ENCODE measurements at places on chromosomes 1 and 21.
A peak's percentile ranks its signal among the peaks of the same experiment; 100 is the strongest.

DNA sequence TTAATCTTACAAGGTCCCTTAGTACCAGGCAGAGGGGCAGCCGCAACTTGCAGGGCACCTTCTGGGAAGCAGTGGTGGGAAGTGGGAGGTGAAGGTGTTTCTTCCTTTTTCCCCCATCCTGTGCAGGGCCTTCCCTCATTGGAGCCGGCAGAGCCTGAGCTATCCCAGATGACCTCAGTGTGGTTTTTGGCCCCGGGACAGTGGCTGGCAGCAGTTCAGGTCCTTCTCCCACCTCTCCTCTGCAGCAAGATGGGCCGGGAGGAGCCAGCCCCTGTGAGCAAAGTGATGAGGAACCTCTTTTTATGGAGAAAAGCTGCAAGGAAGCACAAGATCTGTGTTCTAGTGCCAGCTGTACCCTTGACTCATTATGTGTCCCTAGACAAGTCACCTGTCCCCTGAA, 6.8 kb downstream of the PFKFB2 start:
- no peak for DNase-seq

DNA sequence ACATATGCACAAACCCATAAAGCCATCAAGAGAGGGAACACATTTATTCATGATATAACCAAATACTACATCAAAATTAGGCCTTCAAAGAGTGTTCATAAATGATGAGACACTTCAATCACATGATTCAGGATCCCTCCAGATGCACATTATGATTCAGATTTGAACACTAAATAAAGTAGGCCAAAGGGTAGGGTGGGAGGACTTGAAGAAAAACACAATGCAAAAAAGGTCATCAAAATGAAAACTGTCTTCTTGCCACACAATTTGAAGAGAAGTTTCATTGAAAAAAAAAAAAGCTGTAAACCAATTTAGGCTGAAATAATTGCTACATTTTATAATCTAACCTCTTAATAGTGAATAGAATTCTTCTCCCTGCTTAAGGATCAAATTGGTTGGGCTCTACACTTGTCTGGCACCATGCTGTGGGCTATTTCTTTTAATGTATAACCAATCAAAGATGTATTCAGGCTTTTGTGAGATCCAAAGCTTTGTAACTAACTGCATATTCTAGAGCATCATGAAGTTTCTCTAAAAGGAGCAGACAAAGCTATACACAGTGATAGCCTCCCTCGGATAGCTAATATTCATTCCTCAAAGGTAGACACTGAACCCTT, 58.1 kb downstream of the ZSWIM5 start:
- no peak for DNase-seq

GRCh38 chr21:33041981-33042380, 16.2 kb downstream of the OLIG2 start:
- no peak for DNase-seq

- DNase-seq = peak; percentile 63
Measured at GRCh38 chr1:198678901-198679329, 40.1 kb downstream of the PTPRC start.

DNA sequence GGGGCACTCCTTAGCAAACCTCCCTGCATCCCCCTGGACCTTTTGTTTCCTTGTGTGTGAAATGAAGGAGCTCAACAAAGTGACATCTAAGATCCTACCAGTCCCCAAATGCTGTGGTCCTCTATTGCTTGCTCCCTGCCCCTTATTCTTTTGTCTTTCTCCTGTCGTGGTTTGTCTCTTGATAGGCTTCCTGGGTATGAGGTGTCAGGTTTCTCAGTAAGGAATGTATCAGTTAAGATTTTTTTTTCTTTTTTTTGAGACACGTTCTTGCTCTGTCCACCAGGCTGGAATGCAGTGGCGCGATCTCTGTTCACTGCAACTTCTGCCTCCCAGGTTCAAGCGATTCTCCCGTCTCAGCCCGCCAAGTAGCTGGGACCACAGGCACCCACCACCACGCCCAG, 16.8 kb downstream of the CNIH3 start:
- no peak for DNase-seq

- DNase-seq = no peak
Measured at GRCh38 chr1:25550683-25551310, 7.4 kb downstream of the LDLRAP1 start.

GRCh38 chr1:117336088-117336817, 31.0 kb upstream of the MAN1A2 start:
- no peak for DNase-seq

GRCh38 chr1:8821084-8821483, 3.6 kb upstream of the RERE start:
- no peak for DNase-seq

- no peak for DNase-seq
Measured at GRCh38 chr1:43296207-43296606, 4.6 kb upstream of the TIE1 start.

DNA sequence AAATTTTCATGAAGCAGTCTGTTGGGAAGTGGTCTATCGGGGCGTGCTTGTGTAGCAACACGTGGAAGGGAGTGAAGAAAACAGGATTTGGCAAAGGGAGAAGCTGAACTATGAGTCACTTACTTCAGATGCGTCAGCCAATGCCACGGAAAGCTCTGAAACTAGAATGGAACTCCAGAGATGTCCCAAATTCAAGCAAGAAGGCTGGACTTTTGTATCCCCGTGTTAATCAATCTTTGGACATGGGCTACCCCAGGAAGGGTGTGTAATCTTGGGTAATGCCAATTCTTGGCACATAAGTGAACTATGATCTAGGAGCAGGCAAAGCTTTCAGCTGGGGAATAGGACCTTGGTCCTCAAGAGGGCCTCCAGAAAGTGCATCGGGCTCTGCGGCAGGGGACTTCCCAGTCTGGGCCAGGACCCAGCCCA, 102.6 kb downstream of the ADSS2 start:
- no peak for DNase-seq

DNA sequence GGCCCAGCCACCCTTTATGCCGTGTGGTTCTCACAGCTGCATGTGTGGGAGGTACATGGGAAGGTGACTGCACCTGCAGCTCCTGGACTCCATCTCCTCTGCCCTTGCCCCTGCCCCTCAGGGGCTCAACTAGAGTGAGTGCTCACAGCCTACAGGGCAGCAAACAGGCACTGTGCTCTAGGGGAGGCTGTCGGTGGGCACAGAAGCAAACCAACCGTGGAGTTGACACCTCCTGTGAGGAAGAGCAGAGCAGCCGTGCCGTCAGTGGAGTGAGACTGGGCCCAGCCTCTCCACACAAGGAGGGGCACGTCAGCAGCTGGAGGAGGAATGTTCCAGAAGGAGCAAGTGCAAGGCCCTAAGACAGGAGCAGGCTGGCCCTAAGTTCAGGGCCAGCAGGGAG, 32.7 kb downstream of the BMP8A start:
- DNase-seq = no peak

DNA sequence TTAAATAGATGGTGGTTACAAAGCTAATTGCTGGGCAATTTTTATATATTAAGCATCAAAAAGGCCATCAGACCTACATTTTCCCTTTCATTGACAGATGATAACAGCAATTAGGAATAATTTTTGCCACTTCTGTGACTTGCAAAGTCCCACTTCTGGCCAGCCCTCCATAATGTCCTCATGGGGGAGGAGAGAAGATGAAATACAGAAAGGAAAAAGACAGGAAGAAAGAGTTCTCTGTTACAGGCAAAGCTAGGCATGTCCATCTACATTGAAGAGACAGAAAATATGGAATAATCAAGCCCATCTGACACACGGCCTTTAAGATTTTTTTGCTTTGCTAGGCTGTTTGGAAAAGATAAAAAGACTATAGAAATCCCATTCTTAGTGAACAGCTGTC, 108.0 kb downstream of the ENAH start:
- no peak for DNase-seq

- peak; percentile 55 for DNase-seq
Measured at GRCh38 chr1:109112056-109112651, 1.8 kb upstream of the ELAPOR1 start.

DNA sequence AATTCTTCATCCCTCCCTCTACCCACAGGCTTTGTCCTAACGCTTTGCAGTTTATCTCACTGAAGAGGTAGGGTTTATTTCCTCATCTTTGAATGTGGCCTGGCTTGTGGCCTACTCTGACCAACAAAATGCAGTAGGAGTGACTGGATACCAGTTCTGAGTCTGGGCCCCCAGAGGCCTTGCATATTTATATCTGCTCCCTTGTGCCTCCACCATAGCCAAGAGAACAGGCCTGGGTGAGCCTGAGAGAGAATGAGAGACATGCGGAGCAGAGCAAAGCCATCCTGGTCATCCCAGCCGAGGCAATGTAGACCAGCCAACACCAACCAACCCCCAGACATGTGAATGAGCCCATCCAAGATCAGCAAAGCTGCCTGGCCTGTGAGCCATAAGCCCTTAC, 30.3 kb downstream of the SMIM12 start:
- no peak for DNase-seq

DNA sequence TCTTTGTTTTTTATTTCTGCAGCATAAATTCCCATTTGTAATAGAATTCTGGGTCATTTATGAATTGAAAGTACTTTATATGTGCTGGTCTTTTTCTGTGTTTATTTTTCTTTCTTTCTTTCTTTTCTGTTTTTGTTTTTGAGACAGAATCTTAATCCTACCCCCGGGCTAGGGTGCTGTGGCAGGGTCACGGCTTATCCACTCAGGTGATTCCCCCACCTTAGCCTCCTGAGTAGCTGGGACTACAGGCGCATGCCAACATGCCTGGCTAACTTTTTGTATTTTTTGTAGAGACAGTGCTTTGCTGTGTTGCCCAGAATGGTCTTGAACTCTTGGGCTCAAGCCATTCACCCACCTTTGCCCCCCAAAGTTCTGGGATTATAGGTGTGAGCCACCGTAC, 18.7 kb downstream of the RAP1A start:
- DNase-seq = no peak

DNA sequence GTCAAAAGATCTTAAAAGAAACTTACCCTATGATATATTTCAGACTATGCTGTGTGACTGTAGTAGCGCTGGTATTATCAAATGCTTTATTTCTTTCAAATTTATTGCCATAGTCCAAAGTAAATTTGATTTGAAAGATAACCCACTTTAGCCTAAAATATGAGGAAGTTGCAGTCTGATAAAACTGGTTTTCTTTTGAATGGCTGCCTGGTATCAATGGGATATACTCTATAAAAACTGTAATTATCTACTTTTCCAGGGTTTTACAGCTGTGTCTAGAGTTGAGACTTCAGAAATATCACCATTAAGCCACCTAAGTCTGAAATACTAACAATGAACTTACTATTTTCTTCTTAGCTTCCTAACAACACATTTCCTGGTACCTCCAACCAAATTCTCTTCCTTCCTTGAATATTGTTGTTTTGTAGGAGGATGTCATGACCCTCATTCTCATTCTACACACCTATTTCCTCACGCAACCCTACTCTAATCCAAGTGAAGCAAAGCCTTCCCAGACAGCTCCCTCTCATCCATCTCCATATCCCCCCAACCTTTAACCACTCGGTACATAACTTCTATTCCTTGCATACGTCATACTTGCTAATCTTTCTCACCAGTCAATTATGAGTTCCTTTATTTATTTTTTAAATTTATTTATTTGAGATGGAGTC, 17.0 kb downstream of the KDM5B start:
- no peak for DNase-seq

- no peak for DNase-seq
Measured at GRCh38 chr1:175536369-175536768, 207.0 kb downstream of the TNR start.

DNA sequence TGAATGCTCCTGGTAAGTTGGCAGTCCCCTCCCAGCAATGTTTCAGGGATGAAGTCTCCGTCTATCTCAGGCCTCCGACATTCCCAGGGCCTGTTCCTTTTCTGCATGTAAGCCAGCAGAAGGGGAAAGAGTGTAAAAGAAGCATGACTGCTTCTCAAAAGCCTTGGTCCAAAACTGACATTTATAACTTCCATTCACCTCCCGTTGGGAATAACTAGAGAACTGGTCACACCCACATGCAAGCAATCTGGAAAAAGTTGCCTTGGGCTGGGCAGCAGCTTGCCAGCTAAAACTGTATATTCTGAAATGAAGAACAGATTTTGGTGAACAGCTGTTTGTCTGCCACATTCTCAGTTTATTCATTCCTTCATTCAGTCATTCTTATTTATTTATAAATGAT, 24.2 kb upstream of the NPL start:
- no peak for DNase-seq

DNA sequence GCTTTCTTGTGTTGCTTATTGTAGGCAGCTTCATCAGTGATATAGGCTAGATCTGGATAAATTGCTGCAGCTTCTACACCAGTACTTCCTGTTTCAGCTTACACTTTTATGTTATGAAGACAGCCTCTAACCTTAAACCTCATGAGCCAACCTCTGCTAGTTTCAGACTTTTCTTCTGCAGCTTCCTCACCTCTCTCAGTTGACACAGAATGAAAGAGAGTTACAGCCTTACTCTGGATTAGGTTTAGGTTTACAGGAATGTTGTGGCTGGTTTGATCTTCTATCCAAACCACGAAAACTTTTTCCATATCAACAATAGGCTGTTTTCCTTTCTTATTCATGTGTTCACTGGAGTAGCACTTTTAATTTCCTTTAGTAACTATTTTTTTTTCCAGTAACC, 76.9 kb upstream of the RNPC3 start:
- no peak for DNase-seq

- no peak for DNase-seq
Measured at GRCh38 chr1:89635825-89636815, 3.2 kb downstream of the LRRC8C start.

DNA sequence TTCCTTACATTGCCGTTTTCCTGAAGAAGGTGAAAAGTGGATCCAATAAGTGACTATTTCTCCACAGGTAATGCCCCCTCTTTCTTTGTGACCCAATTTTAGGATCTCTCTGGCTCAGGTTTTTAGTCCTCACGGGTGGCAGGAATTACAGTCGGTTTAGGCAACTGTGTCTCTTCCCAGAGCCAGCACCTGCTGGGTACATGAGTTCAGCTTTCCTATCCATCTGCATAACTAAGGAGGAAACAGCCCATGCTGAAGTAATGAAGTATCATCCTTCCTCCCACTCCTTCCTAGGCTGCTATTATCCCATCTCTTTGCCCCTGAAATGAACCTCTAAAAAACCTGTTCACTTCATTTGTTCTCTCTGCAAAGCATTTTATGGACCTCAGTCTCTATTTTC, 544.6 kb downstream of the NEGR1 start:
- DNase-seq = no peak

GRCh38 chr1:71196685-71197084, 115.8 kb upstream of the ZRANB2 start:
- no peak for DNase-seq

GRCh38 chr1:2645143-2645542, 12.3 kb upstream of the MMEL1 start:
- DNase-seq = no peak

- no peak for DNase-seq
Measured at GRCh38 chr1:8450312-8450711, 132.4 kb downstream of the SLC45A1 start.

Measured in CD4-positive, alpha-beta T cell treated with Interleukin-17A for 1 hour (primary cell).